ENCODE measurements at places on chromosomes 11 and 22.
A peak's percentile ranks its signal among the peaks of the same experiment; 100 is the strongest.

DNA sequence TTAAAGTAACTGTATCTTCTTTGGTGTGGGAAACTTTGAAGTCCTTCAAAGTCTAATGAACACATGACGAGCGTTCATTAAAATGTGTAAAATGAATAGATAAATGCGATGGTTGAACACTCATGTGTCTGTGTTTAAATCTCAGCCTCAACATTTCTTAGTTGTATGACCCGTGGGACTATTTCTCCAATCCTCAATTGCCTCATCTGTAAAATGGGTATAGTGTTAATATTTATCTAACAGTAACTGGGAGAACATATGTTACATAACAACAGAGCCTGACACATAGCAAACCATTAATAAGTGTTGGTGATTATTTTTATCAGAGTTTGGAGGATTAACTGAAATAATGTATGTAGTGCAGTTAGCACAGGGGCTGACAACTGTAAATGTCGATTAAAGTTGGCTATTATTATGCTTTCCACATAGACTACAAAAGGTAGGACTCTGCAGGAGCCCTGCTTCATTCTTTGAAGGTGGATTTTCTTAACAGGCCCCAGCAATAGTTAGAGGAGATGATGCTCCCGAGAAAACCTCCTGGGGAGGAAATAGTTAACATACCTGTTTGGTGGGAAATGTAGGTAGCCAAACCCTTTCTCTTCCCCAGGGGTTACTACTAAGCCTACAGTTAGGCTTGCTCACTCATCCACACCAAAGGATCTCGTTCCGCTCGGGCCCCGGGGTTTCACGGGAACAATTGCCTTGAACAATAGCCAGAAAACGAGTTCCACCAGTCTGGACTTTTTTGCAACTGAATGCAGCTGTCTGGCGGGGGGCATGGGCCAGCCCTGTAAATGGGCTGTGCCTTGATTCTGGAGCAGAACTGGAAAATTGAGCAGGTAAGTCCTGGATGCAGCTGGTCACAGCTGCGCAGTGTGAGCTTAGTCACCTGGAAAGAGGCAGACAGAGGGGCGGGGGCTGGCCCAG is 133.4 kb downstream of the DBX1 start:
- DNase-seq = no peak

- peak; percentile 69 for DNase-seq
Observed at GRCh38 chr22:19105867-19106802, 16.1 kb downstream of the DGCR2 start.

- DNase-seq = no peak
Observed at GRCh38 chr11:17646451-17647145, 72.8 kb upstream of the MYOD1 start.

DNA sequence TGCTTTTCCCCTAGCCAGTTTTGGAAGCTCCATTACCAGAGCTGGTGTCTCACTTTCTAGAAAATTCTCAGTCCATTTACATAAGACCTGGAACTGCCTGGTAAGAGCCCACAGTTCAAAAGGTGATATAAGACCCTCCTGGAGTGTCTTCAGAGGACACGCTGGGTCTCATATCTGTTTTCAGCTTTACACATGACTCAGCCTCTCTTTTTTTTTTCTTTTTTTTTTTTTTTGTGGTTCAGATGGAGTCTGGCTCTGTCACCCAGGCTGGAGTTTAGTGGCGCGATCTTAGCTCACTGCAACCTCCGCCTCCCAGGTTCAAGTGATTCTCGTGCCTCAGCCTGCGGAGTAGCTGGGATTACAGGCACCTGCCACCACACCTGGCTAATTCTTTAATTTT is 30.7 kb downstream of the WEE1 start:
- no peak for DNase-seq

GRCh38 chr11:126588630-126589491 is 233.4 kb downstream of the ST3GAL4 start:
- no peak for DNase-seq

DNA sequence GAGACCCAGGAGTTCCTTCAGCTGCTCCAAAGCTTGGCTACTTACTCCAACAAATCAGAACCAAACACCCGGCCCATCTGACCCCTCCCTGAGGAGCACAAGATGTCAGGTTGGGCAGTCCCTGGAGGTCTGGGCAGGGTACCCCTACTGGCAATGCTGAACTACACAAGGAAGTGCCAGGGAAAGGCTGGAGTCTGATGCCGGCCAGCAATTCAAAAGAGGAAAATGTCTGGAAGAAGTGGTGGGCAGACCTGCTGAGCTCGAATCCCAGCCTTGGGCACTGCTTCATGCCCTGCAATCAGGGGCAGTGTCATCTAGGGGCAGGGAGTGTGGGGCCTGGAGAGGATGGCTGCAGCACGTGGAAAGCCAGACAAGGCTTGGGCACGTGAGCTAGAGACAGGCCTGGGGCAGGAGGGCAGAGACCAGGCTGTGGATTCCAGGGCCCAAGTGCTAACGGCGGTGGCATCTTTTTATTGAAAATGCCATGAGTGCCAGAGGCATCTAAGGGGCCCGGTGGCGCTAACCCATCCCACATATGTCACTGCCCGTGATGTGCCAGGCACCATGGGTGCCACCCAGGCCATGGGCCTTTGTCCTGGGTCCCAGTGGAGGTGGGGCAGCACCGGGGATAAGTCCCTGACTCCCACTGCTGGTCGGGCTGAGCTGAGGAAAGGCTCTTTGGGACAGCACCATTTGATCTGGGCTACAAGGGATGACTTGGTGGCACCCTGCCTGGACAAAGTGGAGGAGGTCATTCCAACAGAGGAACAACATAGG is 97.9 kb upstream of the PITPNB start:
- no peak for DNase-seq

GRCh38 chr22:41524251-41524661 is 20.0 kb downstream of the POLR3H start:
- no peak for DNase-seq

- DNase-seq = no peak
Observed at GRCh38 chr11:76524919-76525318, 80.1 kb downstream of the EMSY start.

DNA sequence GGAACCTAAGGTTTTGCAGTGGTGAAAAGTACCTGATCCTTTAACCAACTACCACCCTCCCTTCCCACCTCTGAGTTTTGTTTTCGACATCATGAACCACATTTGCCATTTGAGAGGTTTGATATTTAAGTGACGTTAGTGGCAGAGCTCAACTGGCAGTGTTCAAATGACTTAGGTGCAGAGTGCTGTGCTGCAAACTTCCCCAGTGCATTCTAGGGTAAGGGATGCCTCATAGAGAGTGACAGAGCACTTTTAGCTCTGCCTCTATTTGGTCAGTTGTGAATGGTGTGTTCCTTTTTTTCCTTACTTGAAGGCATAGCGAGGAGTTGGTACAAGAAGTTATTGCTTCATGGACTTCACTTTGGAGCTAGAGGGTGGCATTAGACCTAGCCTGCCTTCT is 9.4 kb downstream of the BMAL1 start:
- DNase-seq = no peak

DNA sequence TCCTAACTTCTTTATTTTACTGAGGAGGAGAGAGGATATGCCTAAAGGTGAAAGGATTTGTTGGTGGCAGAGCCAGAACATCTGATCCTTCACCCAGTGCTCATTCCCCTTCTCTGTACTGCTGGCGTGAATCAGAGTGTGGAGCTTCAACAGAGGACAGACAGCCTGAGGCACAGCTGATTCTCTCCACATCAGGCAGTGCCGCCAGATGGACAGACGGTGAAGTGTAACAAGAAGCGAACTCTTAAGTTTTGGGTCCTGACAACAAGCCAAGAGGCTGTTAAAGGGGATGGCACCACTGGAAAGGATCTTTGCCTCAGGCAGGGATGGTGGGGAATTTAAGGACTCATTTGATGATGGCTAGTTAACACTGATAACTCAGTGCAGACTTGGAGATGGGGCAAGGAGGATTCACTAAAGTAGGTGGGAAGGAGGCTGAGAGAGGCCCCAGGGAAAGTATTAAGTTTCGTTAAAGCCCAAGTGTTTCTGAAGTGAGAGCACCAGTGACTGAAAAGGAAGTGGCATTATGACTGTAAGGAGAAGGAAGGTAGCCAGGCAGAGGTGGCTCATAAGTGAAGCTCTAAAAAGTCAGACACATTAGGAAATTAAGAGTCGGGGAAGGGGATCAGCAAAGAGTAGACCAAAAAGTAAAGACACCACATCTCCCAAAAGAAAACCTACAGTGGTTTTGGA is 81.3 kb downstream of the CLPB start:
- peak; percentile 52 for DNase-seq

Measured in D341Med (cell line).